ENCODE measurements at places on chromosomes 2 and 18.

DNA sequence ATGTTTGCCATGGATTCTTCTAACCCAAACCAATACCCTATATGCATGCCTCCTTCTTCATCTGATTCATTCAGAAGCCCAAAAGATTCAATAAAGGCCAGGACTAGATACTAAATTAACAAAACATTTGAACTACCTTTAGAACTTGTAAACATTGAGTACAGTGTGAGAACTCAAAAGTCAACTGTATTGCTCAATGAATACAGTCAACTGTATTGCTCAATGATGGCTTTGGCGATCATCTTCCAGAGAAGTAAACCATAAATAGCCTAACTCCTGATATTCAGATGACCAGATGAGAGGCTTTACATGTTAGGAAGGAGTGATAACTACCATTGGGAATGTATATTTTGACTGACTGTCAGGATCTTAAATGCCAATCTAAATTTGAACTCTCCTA, 206.5 kb upstream of the ITGA4 start:
- DNase-seq = no peak

GRCh38 chr2:71073475-71073874, 5.0 kb downstream of the NAGK start:
- no peak for DNase-seq

- no peak for DNase-seq
Observed at GRCh38 chr2:144504218-144504641, 15.7 kb downstream of the ZEB2 start.

DNA sequence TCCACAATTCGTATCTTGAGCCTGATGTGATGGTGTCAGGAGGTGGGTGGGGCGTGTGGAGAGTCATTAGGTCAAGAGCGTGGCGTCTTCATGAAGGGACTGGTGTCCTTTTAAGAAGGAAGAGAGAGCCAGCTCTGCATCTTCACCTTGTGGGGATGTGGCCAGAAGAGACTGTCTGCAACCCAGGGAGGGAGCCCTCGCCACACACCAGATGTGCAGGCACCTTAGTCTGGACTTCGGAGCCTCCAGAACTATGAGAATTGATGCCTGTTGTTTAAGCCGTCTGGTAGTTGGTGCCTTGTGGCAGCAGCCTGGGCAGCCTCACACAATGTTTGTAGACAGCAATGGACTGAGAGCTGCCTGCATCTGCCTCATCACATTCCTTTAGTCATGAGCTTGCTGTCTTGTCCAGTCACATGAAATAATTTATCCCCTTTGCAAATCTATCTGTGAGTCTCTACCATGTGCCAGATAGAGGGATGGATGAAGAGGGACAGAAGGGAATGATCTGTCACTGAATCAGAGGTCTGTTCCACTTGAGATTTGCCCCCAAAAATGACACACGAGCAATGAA, 61.0 kb downstream of the MYT1L start:
- no peak for DNase-seq

DNA sequence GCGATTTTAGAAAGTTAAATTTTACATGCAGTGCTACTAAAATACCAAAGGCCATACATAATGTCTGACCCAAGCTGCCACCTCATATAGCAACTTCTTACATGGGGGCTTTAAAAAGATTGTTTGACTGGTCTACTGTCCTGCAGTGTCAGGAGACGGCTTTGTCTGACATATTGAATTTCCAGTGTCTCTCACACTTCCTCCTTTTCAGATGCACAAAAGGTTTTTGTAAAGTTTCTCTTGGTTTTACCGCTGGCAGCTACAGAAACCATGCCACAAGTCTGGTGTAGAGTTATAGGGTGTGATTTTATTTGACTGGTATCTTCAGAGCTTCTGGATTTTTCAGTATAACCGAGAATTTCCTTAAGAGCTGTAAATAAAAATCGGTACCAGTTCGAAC, 1.1 kb upstream of the ASAP2 start:
- DNase-seq = no peak

DNA sequence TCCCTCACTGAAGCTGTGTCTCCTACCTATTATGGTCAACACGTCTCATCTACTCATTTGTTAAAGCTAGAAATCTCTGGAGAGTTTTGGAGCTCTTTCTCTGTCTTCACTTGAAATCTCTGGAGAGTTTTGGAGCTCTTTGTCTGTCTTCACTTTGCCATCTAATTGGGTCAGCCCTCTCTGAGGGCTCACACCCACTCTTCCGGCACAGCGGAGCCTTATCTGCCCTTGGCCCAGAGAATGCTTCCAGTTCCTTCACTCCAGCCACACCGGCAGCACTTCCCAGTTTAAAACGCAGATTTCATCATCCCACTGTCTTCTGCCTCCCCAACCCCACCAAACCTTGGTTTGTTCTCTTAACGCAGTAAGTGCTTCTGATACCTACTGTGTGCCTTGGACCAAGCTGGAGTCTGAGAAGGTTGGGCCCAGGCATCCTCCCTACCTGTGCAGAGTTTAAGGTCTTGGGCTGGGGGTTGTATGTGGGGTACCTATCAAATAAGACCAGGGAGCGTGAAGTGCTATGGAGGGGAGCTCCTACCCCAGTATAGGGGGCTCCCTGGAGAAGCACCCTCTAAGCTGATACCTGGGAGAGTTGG, 5.0 kb downstream of the HPCAL1 start:
- DNase-seq = no peak

DNA sequence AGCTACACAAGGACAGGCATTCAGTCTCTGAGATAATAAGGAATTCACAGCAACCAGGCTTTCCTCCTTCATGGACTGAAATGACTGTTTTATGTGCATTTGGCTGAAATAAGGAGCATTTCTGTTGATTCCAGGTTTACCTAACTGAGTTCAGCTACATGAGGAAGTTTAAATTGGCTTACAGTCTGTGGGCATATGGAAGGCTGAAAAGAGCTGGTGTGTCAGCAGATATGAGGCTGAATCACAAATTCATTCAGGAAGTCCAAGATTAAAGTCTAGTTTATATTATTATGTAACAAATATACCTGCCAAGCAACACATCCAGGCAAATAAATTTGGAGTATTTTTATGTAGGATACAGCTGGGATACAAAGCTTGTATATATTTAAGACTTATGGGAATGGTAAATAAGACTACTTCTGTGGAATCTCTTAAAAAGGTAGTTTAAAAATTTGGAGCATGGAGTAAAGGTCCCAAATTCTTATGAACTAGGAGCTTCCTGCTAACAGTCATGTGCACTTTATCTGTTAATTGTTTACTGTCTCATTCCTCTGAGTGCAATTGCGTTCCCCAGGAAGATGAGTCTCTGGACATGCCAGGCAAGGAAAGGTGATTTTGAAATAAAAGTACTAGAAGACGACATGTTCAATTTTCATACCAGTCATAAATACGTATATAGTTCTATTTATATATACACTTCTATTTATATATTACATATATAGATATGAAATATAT, 53.0 kb downstream of the ZC3H8 start:
- no peak for DNase-seq

- DNase-seq = no peak
Observed at GRCh38 chr18:76874642-76875389, 52.5 kb downstream of the ZNF236 start.

GRCh38 chr2:18356676-18357075, 203.8 kb downstream of the RDH14 start:
- DNase-seq = no peak

- no peak for DNase-seq
Observed at GRCh38 chr18:10950876-10951630, 198.3 kb downstream of the PIEZO2 start.

- no peak for DNase-seq
Observed at GRCh38 chr2:216665717-216666116, 29.6 kb downstream of the IGFBP5 start.

- no peak for DNase-seq
Observed at GRCh38 chr18:79241755-79242154, 154.0 kb upstream of the NFATC1 start.

- no peak for DNase-seq
Observed at GRCh38 chr18:10403708-10404107, 50.7 kb upstream of the APCDD1 start.

DNA sequence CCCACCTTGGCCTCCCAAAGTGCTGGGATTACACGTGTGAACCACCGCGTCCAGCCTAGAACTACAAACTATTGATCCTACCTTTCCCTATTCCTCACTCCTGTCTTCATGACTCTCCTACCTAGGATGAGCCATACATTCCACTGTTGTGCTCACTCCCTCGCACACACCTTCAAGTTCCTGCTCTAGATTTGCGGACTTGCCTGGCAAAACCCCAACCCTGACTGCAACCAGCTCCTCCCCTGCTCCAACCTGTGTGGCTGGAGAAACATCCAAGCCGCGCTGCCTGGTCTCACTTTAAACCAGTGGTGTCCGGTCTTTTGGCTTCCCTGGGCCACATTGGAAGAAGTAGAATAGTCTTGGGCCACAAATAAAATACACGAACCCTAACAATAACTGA, 5.0 kb upstream of the DNPEP start:
- no peak for DNase-seq

DNA sequence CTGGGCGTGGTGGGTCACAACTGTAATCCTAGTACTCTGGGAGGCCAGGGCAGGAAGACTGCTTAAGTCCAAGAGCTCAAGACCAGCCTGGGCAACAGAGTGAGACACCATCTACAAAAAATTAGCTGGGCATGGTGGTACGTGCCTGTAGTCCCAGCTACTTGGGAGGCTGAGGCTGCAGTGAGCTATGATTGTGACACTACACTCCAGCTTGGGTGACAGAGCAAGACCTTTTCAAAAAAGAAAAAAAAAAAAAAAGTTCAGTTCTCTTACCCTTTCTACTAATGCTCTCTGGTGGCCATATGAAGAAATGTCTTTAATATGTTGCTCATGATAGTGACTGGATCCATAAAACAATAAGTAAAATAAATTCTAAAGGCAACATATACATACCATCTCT, 14.9 kb downstream of the TYW5 start:
- DNase-seq = no peak

DNA sequence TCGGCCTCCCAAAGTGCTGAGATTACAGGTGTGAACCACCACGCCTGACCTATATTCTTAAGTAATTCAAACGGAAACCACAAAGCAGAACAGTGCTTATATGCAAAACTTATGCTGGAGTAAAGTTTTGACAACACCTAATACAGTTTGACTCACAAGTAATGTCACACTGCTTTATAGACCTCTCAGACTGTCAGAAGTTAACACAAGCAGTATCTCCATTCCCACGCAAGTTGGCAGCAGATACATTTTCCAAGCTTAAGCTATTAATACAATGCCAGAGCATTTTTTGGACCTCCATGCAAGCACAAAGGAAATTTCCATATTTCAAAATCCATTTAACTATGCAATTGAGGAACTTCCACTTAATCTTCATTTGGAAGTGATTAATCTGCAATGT, 21.0 kb upstream of the SANBR start:
- DNase-seq = no peak

- no peak for DNase-seq
Observed at GRCh38 chr18:59123588-59124369, 15.9 kb upstream of the SEC11C start.

DNA sequence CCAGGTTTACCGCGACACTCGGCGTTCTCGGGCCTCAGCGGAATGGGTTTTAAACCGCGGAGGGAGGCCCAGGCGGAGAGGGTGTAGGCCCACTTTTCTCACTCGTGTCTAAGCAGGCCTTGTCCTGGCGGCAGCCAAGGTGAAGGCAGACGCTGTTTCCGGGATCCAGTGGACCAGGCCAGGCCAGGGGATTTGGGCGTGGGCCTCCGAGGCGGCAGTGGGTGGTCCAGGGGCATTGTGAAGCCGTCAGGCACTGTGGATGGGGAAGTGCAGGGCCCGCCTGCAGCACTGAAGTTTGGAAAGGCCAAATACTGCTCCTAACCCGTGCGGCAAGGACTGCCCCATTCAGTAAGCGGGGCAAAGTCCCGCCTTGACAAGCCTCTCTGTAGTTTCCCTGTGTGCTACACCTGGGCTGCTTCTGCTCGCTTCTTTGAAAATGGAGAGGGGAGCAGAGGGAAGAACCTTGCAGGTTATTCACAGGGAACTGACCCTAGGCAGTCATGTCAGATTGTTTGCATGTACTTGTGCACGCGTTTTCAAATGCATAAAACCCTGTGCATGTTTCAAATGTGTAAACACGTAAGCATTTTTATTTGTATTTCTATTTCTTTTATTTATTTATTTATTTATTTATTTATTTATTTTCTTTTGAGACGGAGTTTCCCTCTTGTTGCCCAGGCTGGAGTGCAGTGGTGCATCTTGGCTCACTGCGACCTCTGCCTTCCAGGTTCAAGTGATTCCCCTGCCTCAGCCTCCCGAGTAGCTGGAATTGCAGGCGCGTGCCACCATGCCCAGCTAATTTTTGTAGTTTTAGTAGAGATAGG, 7.5 kb upstream of the DLX2 start:
- no peak for DNase-seq

GRCh38 chr2:116716444-116716843, 1098.0 kb upstream of the DDX18 start:
- DNase-seq = no peak

GRCh38 chr2:16461672-16462071, 204.0 kb downstream of the CYRIA start:
- no peak for DNase-seq

DNA sequence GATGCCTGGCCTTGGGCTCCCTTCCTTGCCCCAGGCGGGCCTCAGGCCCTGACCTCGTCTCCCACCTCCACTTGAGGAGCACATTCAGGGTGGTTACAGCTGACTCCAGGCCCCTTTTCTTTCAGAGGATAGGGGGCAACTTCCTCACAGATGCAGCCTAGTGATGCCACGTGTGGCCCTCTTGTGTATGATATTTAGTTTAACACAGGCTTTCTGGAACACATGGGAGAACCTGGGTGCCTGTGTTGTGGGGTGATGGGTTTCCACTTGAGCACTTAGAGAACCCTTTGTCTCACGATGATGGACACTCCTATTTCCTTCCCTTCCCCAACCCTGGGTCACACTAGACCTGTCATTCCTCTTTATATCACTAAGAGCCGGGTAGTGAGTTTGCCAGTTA, 6.8 kb upstream of the KCNS3 start:
- no peak for DNase-seq

DNA sequence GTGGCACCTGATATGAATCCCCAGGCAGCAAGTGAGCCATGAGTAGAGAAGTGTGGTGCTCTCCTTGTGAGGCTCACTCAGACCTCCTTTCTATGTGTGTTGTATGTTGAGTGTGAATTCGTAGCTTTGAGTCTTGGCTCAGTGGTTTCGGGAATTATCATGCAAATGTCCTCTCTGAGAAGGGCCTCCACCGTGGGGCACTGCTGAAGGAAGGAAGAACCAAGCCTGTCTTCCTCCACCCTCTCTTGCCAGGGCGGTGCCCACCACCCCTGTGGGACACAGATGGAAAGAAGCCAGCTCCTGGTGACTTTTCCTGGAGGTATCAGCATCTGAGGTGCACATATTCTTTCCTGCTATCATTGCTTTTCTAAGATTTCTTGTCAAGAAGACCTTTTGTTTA, 156.1 kb downstream of the MYT1L start:
- no peak for DNase-seq

- no peak for DNase-seq
Observed at GRCh38 chr18:70296781-70297180, 7.9 kb downstream of the SOCS6 start.

GRCh38 chr2:126317790-126318431, 338.0 kb upstream of the GYPC start:
- DNase-seq = no peak

GRCh38 chr2:195891081-195891480, 177.6 kb downstream of the DNAH7 start:
- peak; percentile 24 for DNase-seq
